ENCODE measurements at places on chromosomes 3 and 15. TPM values are rescaled to one million over a fixed set of nuclear protein-coding genes. Genes with fewer than 3 reads are reported as not detected.

DNA sequence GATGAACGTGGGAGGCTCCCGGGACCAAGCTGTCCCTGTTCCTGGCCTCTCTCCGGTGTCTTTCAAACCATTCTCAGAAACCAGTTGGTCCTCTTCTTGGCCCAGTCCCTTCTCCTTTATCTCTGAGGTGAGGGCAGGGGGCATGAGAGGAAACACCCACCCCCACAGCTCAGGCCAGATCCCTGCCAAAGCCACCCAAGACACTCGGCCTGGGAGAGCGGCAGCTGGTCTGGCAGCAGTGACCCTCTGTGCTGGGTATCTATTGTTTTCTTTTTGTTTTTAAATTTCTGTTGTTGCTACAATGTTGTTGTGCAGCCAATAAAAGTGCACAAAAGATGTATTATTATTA lies 27.3 kb downstream of the ACSBG1 start:
- no peak for DNase-seq

The HGD gene
- not detected for total RNA-seq

DNA sequence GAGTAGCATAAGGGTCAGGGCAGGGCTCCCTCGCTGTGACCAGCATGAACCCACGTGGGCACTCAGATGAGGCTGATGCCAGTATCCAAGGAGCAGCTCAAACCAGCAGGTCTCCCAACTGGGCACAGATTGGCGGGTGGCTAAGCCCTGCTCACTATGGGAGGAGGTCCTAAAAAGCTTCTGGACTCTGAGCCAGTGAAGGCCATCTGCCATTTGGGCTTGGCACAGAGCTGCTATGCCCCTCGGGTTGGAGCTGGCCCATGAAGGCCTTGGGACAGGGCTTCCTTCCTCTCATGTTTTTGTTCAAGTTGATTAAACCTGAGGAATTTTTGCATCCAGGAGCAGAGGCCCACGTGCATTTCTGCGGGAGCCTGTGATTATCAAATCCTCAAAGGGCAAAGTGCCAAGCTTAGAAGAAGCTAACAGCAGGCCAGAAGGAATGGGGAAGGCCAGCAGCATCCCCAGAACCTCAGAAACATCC lies 4.3 kb upstream of the STRA6 start:
- DNase-seq, result no peak

DNA sequence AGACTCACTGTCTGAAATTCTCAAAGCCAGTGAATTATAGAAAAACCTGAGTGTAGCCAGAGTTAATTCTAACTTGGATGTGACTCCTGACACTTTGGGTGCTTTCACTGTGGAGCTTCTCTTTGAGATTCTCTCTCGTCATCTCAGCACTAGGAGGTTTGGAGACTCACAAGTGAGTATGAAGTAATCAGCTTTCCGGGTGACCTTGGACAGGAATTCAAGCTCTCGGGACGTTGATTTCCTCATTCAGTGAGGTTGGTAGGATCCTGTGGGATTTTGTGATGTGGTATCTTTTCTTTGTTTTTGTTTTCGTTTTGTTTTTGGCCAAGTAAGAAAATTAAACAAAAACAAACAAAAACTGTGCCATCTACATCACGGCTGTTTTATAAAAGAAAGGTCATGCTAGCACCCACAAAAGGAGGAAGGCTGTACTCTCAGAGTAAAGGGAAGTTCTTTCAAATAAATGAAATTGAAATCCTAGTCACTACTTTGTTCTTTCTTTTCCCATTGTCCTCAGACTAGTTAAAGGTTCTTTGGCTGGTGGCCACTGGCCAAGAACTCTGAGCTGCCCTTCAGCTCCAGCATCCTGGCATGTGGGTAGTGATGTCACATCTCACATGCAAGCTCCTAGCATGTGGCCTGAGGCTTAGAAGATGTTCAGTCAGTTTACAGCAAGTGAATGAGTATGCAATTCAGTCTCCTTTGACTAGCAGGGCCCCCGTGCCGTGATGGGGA lies 263.3 kb upstream of the TPM1 start:
- DNase-seq, result no peak

GRCh38 chr15:92075764-92076163 lies 222.3 kb downstream of the SLCO3A1 start:
- no peak for DNase-seq

The AMOTL2 gene
- 62.4 TPM for total RNA-seq

- no peak for DNase-seq
Observed at GRCh38 chr15:67564968-67565345, 22.5 kb downstream of the MAP2K5 start.

All from thoracic aorta (tissue), 2 donors.